ENCODE measurements at places on chromosomes 5 and 9. TPM values are rescaled to one million over a fixed set of nuclear protein-coding genes. Genes with fewer than 3 reads are reported as not detected.

GRCh38 chr9:92499701-92500100, 17.4 kb upstream of the ASPN start:
- no peak for DNase-seq

DNA sequence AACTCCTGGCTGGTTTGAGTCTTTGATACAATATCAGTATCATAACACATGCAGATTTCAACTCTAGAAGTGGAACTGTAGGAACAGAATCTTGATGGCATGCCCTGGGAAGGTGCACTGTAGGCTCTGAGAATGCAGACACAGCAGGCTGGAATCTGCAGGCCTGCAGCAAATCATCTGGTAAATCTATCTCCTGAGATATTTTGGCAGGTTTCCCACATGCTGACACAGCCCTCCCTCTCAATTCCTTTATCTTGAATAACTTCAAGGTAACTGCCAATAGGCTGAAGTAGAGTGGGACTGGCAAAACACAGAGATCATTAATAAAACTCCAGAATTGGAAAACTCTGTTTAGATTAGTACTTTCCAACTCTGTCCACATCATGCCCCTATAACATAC, 177.8 kb upstream of the PCSK5 start:
- DNase-seq = no peak

GRCh38 chr5:146947181-146947941, 68.8 kb upstream of the PPP2R2B start:
- DNase-seq = no peak

DNA sequence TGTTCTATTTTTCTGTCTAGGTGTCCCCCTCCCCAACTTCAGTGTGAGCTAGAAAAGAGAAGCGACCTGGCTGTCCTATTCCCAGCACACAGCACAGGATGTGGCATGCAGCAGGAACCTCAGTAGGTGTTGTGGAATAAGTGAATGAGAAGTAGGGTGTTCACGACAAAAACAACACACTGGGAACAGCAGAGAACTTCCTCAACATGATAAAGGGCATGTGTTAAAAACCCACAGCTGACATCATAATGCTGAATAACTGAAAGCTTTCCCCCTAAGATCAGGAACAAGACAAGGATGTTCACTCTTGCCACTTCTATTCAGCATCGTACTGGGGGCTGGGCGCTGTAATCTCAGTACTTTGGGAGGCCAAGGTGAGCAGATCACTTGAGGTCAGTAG, 155.6 kb upstream of the ZNF618 start:
- DNase-seq = no peak

The AGXT2 gene
- not detected for total RNA-seq

The BTNL9 gene
- total RNA-seq = 105 TPM

The C5orf34 gene
- 1.5 TPM for total RNA-seq

The INSL6 gene
- not detected for total RNA-seq

- peak; percentile 13 for DNase-seq
Observed at GRCh38 chr5:135102716-135103574, 68.9 kb upstream of the PITX1 start.

DNA sequence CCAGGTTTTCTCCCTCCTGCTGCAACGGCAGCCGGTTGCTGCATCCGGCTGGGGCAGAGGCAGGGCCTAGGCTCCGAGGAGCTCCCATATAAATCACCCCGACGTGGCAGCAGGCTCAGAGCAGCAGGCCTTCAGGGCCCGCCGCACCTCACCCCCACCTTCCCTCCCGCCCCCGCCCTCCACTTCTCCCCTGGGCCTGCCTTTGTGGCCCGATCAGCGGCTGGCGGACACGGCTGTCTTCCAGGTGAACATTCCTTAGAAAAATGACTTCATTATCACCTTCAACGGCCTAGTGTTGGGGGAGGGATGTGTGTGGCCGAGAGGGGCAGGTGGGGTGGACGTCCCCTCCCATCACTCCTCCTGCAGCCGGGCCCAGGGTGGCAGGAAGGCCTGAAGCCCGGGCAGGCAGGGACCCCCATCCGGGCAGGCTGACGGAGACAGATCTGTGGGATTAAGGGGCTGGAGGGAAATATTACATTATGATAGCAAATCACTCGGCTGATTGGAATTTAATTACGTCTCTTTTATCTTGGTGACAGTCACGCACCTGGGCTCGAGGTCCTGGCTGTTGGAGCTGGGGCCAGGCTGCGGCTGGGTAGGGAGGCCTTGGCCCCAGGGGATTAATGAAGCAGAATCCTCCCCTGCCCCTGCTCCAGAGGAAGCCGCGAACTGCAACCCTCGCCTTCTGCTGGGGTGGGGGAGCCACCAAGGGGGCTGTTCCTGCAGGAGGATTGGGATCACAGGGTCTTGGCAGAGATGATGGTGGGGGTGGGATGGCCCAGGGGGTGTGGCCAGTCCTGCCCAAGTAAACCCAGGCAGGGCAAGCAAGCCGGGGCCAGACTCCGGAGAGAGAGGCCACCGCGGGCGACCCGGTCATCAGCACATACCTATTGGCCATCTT, 38.4 kb upstream of the RXRA start:
- DNase-seq = no peak

The DPYSL3 gene
- total RNA-seq = 81.2 TPM

- DNase-seq = no peak
Observed at GRCh38 chr9:136349546-136349945, 14.0 kb downstream of the DNLZ start.

GRCh38 chr9:121538221-121538620, 38.6 kb upstream of the GGTA1 start:
- no peak for DNase-seq

GRCh38 chr5:33850100-33850594, 41.6 kb downstream of the ADAMTS12 start:
- no peak for DNase-seq

GRCh38 chr9:75592586-75592985, 297.9 kb upstream of the PCSK5 start:
- DNase-seq = no peak

- no peak for DNase-seq
Observed at GRCh38 chr5:137954131-137954879, 65.0 kb downstream of the PKD2L2 start.

The RHOBTB3 gene
- 192 TPM for total RNA-seq

DNA sequence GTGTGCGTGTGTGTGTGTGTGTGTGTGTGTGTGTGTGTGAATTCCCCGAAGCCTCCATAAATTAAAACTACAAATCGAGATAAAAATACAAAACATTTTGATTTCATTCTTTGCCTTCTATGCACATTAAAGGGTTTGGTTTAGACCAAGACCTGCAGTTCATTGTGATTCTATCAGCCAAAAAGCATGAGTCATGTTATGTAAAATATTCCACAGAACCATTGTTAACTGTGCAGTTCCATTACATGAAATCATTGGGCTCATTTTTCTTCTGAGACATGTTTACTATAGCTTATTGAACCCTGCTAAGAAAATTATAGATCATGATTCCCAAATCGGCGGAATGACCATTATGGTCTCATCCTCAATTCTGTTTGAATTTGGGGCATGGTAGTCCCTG, 11.7 kb downstream of the CAVIN4 start:
- no peak for DNase-seq

The FNIP1 gene
- total RNA-seq = 39.4 TPM

DNA sequence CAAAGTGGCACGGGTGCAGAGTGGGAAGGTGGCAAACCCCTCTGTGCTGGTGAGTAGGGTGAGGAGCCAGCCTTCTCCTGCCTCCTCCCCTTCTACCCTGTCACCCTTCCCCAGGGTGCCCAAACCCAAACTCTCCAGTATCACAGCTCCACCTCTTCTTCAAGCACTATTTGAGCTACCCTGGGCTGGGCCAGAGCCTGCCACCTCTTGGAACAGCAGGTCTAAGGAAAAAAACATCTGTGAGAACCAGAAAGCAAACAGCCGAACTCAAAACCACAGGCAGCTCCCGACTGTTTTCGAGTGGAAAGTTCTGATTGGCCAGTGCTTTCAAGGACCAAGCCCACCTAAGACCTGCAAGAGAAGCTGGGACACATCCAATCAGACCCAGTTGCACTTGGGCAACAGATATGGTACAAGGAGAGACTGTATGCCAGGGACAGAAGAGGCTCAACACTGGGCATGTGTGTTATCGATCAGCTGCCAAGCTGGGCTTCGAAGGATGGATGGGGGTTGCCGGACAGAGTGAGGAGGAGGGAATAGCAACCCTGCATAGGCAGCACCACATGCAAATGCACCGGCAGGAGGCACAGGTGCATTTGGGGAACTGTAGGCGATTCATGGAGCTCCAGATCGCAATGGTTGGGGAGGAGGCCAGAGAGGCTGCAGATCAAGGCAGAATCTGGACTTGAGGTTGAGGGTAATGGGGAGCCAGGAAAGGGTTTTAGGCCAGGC, 19.7 kb downstream of the ACSL6 start:
- no peak for DNase-seq

DNA sequence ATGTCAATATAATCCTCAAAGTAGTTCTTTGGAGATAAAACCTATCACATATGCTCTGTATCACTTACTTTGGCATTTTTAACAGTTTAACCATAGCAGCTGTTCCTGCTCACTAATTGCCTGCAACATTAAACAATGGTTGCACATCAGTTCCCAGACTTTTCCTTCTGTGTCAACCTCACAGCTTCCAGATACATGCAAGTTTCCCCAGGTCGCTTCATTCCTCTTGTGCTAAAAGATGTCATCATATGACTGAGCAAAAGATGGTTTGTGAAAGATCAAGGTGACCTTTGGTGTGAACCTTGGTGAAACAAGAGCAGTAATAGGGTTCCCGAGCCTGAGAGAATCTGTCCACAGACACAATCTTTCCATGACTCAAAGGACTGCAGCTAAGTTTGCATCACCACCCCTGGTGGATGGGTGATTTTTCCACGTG, 500.4 kb upstream of the PAPPA start:
- no peak for DNase-seq

GRCh38 chr9:134923466-134923865, 5.8 kb upstream of the FCN1 start:
- no peak for DNase-seq

DNA sequence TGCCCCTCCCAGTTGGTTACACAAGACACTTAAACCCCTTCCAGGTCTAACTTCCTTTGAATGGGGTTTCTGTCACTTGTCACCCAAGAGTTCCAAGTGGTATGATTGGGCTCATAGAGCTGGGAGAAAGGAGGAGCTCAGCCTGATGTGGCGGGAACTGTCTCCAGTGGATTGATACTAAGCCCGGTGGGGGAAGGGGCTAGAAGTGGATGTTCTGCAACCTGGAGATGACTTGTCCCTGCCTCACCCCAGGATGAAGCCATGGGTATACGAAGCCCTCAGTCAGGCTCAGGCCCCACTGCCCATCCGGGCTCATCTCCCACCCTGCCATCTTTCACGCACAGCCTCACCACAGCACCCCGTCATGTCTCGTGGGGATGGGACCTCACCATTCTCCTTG, 203.9 kb downstream of the CDK5RAP2 start:
- DNase-seq = no peak

GRCh38 chr5:31427724-31428309, 104.1 kb downstream of the DROSHA start:
- DNase-seq = no peak

GRCh38 chr5:94094793-94095441, 353.5 kb upstream of the POU5F2 start:
- DNase-seq = no peak

- no peak for DNase-seq
Observed at GRCh38 chr9:8157683-8158324, 358.2 kb upstream of the DMAC1 start.

The IFNK gene
- total RNA-seq = not detected

GRCh38 chr9:73411494-73411893, 259.8 kb downstream of the ANXA1 start:
- DNase-seq = no peak

The PTGS1 gene
- 6.0 TPM for total RNA-seq

The AQP3 gene
- 23.7 TPM for total RNA-seq

DNA sequence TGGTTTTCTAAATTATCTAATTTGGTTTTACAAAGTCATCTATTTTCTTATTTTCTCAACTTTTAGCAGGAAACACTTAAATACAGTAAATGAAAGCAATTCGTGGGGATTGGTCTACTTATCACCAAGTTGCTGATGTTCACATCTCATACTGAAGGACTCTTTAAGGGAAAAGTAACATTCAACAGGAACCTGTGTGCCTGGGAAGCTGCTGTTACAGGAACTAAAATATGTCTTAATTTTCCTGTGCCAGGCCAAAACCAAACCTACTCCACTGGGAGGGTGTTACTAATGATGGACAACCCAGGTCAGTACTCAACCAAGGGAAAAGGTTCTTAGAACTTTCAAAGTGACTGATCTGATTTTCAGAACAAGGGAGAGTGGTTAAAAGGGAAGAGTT, 5.3 kb downstream of the ISCA1 start:
- no peak for DNase-seq

DNA sequence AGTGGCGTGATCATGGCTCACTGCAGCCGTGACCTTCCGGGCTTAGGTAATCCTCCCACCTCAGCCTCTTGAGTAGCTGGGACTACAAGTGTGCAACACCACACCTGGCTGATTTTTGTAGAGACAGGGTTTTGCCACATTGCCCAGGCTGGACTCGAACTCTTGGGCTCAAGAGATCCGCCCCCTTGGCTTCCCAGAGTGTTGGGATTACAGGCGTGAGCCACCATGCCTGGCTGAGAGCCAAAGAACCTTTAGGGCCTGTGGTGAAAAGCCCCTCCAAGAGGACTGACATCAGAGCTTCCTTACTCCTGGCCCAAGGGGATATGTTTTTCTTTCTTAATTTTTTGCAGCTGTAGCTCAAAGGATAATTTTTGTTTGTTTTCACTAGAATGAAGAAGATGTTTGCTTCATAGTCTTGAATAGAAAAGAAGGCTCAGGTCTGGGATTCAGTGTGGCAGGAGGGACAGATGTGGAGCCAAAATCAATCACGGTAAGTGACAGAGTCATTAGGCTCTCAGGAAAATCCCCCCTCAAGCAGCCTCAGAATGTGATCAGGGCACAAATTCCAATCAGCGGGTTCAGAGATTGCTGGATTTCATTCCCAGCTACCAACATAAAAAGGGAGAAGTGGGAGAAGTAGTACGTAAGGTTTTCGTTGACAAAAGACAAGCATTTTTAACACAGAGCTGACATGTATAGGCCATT, 77.1 kb downstream of the GOLPH3 start:
- DNase-seq = no peak

The ECSCR gene
- 32.3 TPM for total RNA-seq

The CAVIN4 gene
- 0.31 TPM for total RNA-seq
